ENCODE measurements at places on chromosomes 1 and 21. TPM values are rescaled to one million over a fixed set of nuclear protein-coding genes. Genes with fewer than 3 reads are reported as not detected.

The RGS4 gene
- total RNA-seq, result 0.77 TPM

The TNFRSF25 gene
- 15.6 TPM for total RNA-seq

The AUNIP gene
- total RNA-seq, result 17.1 TPM

The TMEM82 gene
- total RNA-seq, result not detected

The C1orf167 gene
- total RNA-seq, result 0.22 TPM

The VCAM1 gene
- total RNA-seq, result 2.1 TPM

The ERICH3 gene
- not detected for total RNA-seq

The OR2L13 gene
- not detected for total RNA-seq

The LRRC42 gene
- total RNA-seq, result 69.1 TPM

DNA sequence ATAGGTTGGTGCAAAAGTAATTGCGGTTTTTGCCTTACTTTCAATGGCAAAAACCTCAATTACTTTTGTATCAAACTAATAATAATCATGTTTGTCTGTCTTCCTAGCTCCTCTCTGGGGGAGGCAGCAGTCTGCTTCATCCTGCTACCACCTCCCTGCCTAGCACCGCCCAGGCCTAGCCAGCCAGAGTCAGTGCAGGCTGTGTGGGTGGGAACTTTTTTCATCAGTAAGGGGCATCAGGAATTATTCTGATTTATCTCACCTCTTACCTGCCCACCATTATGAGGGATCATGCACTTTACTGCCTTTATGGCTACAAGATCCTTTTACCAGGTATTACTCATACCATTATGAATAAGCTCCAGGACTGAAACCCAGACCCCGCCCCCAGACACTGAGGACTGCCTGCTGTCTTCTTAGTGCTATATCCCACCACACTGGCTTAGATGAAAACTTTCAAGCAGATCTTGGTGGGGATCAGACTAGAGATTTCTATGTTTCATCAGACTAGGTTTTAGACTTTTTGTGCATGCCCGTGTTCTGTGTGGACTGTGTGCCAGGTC, 116.4 kb downstream of the PBX1 start:
- no peak for DNase-seq

DNA sequence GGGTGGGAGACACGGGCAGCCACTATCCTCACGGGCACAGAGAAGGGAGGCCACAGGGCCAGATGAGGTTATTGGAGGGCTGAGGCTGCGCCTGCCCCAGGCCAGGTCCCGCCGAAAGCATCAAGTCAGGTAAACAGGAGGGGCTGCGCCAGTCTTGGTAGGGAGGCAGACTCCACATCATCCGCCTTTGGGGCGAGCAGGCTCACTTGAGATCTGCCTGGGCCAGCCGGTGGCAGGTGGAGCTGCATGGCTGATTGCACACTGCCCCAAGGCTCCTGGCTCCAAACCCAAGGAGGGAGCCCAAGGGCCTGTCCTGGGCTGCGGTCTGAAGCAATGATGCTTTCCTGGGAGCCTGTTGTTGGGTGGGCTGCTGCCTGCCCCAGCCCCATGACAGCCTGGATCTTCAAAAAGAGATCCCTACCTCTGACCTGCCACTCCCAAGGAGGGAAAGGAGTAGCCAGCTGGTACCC, 4.6 kb downstream of the SMIM1 start:
- no peak for DNase-seq

DNA sequence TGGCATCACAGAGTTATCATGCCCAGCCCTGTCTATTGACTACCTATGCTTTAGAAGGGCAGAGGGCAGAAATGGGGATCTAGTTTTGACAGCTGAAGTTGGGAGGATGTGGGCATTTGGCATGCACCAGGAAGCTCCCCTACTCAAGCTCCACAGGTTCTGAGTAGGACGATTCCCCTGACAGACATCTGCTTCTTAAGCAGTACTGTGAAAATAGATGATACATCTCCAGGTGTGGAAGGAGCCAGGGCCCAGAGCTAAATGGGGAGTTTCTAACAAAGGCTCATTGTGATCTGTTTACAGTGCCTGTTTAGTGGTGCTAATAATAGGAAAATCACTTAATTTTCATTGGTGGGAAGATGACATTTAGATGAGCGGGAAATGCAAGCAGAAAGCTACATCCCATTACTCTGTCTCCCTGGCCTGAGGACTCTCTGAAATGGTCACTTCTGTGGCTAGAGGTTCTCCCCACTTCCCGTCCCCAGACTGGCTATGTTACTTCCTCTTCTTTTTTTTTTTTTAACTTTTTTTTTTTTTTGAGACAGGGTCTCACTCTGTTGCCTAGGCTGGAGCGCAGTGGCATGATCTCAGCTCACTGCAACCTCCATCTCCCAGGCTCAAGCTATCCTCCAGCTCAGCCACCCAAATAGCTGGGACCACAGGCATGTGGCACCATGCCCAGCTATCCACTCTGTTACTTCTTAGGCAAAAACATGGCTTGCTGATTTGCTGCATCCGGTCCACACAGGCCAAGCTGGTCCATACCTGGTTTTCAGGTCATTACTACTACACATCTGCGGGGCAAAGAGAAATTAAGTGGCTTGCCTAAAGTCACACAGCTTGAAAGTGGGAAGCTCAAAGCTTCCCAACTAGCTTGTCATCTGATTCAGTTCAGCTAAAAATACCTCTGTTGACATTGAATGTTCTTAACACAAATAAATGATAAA, 23.2 kb upstream of the CNIH3 start:
- no peak for DNase-seq

- DNase-seq, result no peak
These were observed 388.5 kb downstream of the LMO4 start for GRCh38 chr1:87717157-87717670.

DNA sequence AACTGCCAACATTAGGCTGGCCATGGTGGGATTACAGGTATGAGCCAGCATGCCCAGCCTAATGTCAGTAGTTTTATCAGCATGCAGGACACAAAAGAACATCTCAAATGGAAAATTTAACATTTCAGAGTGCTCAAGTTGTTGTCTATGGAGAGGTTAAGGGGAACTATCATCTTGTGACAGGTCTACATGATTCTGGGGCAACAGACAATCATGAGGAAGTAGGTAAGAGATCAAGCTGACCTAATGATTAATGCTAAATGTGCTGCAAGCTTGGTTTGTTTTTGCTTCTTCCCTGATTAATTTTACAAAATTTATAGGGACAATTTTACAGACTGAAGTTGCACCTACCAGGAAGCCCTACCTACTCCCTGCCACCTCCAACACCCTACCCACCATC, 36.6 kb downstream of the FMO4 start:
- DNase-seq, result no peak

DNA sequence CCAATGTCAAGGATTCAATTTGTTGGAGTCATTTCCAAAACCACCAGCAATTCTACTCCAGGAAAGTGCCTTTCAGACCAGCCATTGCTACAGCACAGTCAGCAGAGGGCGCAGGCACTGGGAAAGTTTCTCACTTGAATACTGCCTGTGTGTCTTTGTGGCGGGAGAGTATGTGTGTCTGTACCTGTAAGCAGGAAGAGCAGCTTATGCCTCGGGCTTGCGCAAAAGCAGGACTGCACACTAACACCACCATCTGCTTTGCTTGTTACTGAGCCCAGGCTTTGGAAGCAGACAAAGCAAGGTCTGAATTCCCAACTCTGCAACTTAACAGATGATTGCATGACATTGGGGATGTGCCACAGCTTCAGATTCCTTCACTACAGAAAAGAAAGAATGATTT, 7.0 kb upstream of the CTSE start:
- peak; percentile 80 for DNase-seq

- DNase-seq, result no peak
These were observed 15.5 kb downstream of the SLC2A1 start for GRCh38 chr1:42943166-42943565.

GRCh38 chr21:41883582-41883981, 4.4 kb upstream of the PRDM15 start:
- no peak for DNase-seq

- no peak for DNase-seq
These were observed 3.5 kb downstream of the GNAT2 start for GRCh38 chr1:109615879-109616278.

- DNase-seq, result no peak
These were observed at the start of gene ADCY10 for GRCh38 chr1:167913895-167914496. TSS of gene ADCY10 (minus strand) at chr1:167914134. CDS start at chr1:167905140, 8,994 bp downstream.

GRCh38 chr1:21042929-21043605, 133.6 kb downstream of the EIF4G3 start:
- no peak for DNase-seq

- DNase-seq, result no peak
These were observed 7.5 kb upstream of the PTPN7 start for GRCh38 chr1:202167708-202168415.

DNA sequence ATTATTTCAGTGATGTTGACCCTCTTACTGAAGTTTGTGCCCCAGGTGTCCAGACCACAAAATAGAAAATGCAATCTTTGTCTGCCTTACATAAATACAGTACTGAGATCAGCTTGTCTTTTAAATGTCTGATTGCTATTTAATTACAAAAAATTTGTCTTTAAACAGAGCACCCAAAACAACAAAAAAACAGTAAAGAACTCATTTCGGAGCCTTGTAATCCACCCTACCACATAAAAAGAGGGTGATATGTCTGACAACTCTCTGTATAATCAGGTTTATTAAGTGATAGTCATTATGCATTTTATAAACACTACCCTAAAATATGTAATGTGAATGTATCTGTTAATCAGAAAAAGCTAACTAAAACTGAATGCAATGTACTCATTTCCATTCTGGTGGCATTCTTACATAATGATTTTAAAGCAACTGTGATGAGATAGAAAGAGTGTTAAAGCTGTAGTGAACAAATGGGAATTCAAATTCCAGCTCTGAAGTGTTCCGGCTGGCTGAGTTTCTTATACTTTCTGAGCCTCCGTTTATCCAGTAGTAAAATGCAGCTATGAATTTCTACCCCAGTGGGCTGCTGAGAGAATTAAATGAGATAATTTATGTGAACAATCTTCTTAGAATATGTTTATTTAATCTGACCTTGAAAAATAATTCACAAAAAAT, 486.6 kb downstream of the USP25 start:
- no peak for DNase-seq
